ENCODE measurements at places on chromosomes 16 and 17. TPM values are rescaled to one million over a fixed set of nuclear protein-coding genes. Genes with fewer than 3 reads are reported as not detected.
A peak's percentile ranks its signal among the peaks of the same experiment; 100 is the strongest.

- peak; percentile 57 for DNase-seq
These were observed 6.6 kb downstream of the KCNAB3 start for GRCh38 chr17:7922845-7923628.

The DRG2 gene
- total RNA-seq: 41.4 TPM

GRCh38 chr16:30446203-30446595, 525 bp upstream of the SEPHS2 start:
- DNase-seq: no peak

GRCh38 chr17:791829-792228, 9.7 kb downstream of the MRM3 start:
- DNase-seq: no peak

DNA sequence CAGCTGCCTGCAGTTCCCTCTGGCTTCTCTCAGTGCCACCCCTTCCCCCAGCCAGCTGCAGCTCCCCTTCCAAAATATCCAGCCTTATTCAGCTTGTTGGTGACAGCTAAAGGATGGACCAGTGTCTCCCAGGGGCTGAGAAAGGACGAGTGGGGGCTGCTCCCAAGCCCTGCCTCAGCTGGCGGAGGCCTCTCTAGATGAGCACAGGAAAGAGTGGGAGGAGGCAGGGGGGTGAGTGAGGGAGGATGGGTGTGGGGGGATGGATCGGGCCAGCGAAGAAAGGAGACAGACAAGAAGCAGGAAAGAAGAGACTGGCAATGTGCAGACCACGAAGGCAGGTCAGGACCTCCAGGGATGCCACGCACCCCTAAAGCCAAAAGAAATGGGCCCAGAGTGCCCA, 17.5 kb downstream of the PIPOX start:
- no peak for DNase-seq

The USP43 gene
- total RNA-seq: 1.7 TPM

The ZNF423 gene
- 2.0 TPM for total RNA-seq

The CACNG1 gene
- not detected for total RNA-seq

- DNase-seq: no peak
These were observed 14.1 kb downstream of the PHF12 start for GRCh38 chr17:28937044-28937729.

GRCh38 chr17:4527566-4528125, 27.5 kb downstream of the MYBBP1A start:
- no peak for DNase-seq

- DNase-seq: no peak
These were observed 4.7 kb upstream of the RNF213 start for GRCh38 chr17:80256034-80256350.

GRCh38 chr17:38442548-38442947, 14.3 kb downstream of the ARHGAP23 start:
- no peak for DNase-seq

The SPN gene
- total RNA-seq: 0.89 TPM

GRCh38 chr17:34728771-34729310, 149.5 kb downstream of the TMEM132E start:
- DNase-seq: no peak

DNA sequence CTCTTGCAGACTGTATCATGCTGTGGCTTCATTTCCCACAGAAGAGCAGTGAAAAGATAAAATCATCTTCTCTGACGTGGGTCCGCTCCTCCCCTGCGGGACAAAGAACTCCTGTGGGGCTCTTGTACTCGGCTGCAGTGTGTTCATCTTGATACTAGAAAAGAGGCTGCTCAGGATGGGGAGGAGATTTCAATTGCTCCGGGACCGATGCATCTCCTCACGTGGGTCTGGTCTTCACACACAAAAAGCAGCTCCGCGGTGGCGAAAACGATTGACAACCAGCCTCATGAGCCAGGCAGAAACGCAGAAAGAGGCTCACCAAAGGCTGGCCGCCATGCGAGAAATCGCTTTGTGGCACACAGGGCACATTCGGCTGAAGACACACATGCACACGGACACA, 14.4 kb upstream of the KCNJ18 start:
- no peak for DNase-seq

DNA sequence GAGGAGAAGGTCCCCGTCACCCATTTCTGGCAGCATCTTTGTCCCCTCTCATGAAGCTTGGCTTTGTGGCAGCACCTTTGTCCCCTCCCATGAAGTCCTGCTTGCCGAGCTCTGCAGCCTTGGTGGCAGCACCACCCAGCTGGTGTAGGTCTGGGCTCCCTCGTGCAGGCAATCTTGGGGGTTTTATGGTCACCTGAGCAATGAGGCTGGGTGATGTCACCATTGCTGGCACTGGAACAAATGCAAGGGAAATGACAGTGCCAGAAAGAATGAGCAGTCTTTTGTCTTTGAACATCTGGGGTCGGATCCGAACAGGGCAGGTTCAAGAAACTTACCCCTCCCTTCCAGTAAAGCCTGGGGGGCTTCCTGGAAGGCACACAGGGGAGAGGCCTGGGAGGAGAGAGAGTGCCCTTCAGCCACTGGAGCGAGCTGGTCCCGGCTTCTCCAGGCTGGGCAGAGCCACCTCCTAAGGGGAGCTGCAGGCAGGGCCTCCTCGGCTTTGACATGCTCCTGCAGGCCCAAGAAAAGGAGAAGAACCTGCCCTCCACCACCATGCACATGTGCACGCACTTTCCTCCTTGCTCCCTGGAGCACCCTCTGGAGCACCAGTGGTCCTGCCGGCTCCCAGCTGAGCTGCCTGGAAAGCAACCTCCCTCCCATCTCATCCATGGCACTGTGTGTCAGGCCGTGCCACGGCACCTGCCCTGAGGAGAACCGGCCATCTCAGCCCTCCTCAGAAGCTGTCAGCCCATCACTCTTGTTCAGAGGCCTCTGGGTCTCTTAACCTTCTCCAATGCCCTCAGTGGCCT, 16.0 kb downstream of the BTBD17 start:
- peak; percentile 74 for DNase-seq

The LGALS9B gene
- total RNA-seq: not detected

- DNase-seq: peak; percentile 22
These were observed 5.6 kb downstream of the SLC38A8 start for GRCh38 chr16:84036982-84037425.

DNA sequence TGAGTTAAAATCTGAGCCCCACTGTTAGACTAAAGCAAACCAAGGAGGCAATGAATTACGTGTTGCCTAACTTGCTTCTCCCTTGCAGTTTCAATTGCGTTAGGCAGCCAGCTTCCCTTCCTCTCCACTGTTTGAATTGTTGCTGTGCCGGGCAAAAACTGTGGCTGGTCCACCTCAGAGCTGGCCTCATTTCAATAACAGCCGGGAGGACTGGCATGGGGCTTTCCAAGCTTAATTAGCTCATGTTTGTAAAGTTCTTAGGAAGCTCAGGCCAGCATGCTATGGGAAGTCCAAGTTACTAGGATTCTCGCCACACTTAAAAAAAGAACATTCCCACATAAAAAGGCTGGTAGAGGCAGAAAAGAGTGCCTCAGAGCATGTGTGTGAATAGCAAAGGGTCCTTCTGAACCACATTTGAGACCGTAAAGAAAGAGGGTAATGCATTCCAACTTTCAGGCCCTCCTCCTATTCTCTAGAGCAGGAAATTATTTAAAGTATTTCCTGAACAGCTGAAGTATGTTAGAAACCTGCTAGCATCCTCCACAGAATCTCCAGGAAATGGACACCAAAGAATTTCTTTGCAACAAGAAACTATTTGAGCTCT, 79.0 kb upstream of the SMURF2 start:
- DNase-seq: peak; percentile 74

The HOXB9 gene
- total RNA-seq: 10.6 TPM

The NTHL1 gene
- 39.4 TPM for total RNA-seq

The KRTAP2-2 gene
- not detected for total RNA-seq

GRCh38 chr17:8226536-8227237, 16.3 kb upstream of the AURKB start:
- DNase-seq: peak; percentile 80

DNA sequence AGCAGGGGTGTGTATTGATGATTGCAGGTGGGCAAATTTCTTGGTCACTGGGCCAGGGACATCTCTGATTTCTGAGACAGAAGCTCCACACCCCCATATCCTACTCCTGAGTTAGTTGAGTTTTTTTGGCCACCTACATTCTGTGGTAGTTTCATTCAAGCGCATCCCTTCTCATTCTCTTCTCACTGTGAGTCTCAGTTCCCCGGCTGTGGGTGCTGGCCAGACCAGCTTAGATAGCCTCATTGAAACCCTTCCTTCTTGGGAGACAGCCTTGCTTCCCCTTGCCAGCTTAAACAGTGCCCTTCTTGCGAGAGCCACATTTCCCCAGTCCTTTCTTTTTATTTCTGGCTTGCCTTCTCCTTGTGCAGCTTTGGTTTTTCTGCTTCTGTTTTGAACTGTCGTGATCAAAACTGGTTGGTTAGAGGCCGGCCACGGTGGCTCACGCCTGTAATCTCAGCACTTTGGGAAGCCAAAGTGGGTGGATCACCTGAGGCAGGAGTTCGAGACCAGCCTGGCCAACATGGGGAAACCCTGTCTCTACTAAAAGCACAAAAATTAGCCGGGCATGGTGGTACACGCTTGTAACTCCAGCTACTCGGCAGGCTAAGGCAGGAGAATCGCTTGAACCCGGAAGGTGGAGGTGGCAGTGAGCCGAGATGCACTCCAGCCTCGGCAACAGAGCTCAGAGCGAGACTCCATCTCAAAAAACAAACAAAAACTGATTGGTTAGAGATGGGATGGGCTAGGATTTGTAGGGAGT, 2.8 kb downstream of the GPT2 start:
- no peak for DNase-seq

- DNase-seq: no peak
These were observed 84.9 kb upstream of the GNG13 start for GRCh38 chr16:885391-885790.

DNA sequence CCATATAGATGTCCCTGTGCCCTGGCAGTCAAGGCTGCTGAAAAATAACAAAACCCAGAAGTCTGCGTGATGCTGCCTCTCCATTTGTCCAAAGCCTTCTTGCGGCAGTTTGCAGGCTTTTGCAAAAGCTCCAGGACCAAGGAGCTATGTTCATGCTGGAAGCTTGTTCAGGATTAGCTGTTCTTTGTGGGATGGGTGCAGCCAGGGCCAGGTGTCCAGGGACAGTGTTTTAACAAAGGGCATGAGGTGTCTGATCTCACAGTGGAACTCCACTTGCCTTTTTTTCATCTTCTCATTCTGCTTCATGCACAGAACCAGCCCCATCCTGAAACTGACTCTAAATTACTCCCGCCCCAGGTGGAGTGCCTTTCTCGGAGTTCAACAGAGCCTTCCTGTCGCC, 31.7 kb upstream of the STH start:
- no peak for DNase-seq

DNA sequence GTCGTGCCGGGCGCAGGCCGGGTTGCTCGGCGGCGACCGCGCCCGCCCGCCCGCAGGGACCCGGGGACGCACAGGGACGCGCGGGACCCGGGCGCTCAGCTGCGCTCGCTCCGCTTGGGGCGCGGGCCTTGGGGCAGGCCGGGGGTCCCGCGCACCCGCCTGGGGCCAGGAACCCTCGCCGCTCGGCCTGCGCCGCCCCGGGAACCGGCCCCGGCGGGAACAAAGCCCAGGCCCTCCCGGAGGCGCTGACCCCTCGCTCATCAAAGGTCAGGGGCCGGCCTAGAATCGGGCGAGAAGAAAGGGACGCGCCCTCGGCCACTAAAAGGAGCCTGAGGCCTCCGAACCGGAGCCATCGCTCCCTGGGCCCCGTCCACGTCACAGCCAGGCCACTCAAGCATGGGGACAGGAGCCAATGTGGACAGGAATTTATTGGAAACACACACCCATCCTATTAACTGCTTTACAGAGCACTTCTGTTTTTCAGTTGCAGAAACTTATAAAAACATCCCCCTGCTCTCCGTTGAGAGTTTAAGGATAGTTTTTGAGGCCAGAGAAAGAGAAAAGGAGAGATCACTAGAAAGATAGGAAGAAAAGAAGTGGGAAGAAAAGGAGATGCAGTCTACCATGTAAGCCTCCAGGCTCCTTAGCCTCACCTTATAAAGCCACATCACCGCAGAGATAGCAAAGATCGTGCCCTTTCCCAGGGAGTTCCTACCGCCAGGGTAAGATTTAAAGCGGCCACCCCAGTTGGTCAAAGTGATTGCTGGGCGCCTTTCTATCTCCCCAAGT, 558 bp upstream of the ZFHX3 start:
- no peak for DNase-seq

DNA sequence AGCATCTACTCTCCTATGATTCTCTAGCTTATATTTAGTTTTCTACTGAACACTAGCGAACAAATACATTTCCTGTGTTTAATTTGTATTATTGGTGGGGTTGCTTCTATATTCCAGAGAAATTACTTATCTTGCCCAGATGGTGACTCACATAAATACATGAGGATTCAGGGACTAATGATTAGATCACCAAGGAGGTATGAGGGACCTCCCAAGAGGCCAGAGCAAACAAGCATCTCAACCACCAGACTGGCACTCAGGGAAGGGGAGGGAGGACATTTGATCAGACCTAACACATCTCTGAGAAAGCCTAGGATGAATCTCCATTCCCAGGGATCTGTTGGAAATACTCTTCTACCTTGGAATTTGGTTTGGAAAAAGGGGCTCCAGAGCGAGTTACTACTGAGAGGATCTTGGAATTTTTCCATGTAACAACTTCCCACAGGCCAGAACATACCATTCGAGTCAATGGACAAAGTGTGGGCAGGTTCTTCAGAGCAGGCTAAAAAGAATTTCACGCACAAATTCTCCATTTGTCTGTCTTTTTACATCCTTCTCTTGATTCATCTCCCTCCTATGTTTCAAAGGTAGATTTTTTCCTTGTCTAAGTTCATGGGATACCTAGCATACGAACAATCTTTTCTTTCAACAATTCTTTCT, 262.6 kb upstream of the MYOCD start:
- DNase-seq: peak; percentile 97

The PIMREG gene
- total RNA-seq: 108 TPM

The RUSF1 gene
- total RNA-seq: 35.3 TPM

GRCh38 chr16:50121278-50121677, 31.8 kb upstream of the TENT4B start:
- DNase-seq: no peak

The KRT32 gene
- total RNA-seq: 0.06 TPM

DNA sequence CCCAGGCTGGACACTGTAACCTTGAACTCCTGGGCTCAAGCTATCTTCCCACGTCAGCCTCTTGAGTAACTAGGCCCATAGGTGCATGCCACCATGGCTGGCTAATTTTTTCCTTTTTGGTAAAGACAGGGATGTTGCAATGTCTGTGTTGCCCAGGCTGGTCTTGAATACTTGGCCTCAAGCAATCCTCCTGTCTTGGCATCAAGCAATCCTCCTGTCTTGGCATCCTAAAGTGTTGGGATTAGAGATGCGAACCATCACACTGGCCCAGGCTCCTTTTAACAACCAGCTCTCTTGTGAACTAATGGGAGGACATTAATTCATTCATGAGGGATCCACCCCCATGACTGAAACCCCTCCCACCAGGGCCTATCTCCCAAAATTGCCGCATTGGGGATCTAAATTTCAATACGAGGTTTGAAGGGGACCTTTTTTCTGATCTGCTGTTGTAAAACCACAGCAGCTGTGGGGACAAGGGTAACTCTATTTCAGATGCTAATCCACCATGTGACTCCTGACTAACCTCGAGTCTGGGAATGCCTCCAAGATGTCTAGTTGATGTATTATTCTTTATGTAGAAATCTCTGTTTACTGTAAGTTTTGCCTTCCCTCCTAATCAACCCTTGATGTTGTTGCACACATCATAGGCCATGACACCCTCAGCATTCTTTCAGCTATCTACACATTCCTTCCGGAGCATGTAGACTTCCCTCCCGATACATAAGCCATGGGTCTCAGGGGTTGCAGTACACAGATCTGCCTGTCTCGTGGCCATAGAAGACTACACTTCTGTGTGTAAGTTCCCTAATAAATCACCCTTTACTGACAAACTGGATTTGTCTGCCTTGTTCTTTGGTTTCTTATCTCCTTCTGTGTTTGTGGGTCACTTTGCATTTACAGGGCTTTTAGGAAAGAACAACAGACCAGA, 37.6 kb downstream of the RNF112 start:
- peak; percentile 79 for DNase-seq

The GDPD1 gene
- 0.57 TPM for total RNA-seq

The CEMP1 gene
- not detected for total RNA-seq

All from Daoy (cell line).